ENCODE measurements at places on chromosomes 2 and 18. TPM values are rescaled to one million over a fixed set of nuclear protein-coding genes. Genes with fewer than 3 reads are reported as not detected.

Gene ARHGAP25
- total RNA-seq: 1.3 TPM

Gene EML6
- total RNA-seq: 0.64 TPM

Gene G6PC2
- not detected for total RNA-seq

Gene SERPINB4
- total RNA-seq: 4.3 TPM

Gene MGAT4A
- 3.3 TPM for total RNA-seq

Gene RRM2
- 163 TPM for total RNA-seq

Gene IL37
- 0.55 TPM for total RNA-seq

Gene CFAP65
- 0.18 TPM for total RNA-seq

Gene GKN1
- not detected for total RNA-seq

Gene RUFY4
- total RNA-seq: 0.44 TPM

Gene LAMA1
- 28.7 TPM for total RNA-seq

Gene MXD1
- 3.7 TPM for total RNA-seq

Gene CYP26B1
- total RNA-seq: 0.22 TPM

Gene ZSWIM2
- not detected for total RNA-seq

Gene KCTD1
- total RNA-seq: 10.4 TPM

Gene CEP68
- total RNA-seq: 20.2 TPM

Gene PROM2
- 4.0 TPM for total RNA-seq

Gene LTBP1
- total RNA-seq: 28.5 TPM

Gene TLX2
- 0.20 TPM for total RNA-seq

Gene PLGLB1
- 1.2 TPM for total RNA-seq

Gene EGR4
- 1.2 TPM for total RNA-seq

Gene TMEM178A
- 7.5 TPM for total RNA-seq

Gene HOXD12
- not detected for total RNA-seq

Gene DUSP2
- total RNA-seq: 13.5 TPM

Gene OR6B2
- total RNA-seq: not detected

Gene SCN3A
- total RNA-seq: not detected

Gene LOXL3
- total RNA-seq: 29.8 TPM

Gene LYG2
- total RNA-seq: not detected
